ENCODE measurements at places on chromosomes 5 and 9.

DNA sequence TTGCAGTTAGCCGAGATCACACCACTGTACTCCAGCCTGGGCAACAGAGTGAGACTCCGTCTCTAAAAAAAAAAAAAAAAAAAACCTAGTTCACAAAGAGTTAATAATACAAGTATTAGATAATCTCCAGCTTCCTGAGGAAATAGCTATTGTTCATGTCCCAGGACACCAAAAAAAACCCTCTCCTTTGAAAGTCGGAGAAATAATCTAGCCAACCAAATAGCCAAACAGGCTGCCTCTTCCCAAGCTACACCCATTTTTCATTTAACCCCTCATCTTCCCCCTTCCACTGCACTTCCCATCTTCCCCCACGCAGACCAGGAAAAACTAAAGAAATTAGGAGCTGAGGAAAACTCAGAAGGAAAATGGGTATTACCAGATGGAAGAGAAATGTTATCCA is 23.6 kb downstream of the CNOT8 start:
- no peaks in the 10 kb centered on the region for H3K27me3 ChIP-seq
- no peak for DNase-seq
- no peaks in the 10 kb centered on the region for H3K4me1 ChIP-seq
- peaks cover 91% of the 10 kb centered on the region for H3K36me3 ChIP-seq

- no peaks in the 10 kb centered on the region for H3K27me3 ChIP-seq
- H3K36me3 ChIP-seq = peaks cover 15% of the 10 kb centered on the region
- no peak for DNase-seq
- H3K4me3 ChIP-seq = no peak overlapping the region
- peak overlapping the region; percentile 59 for H3K27ac ChIP-seq
- H3K4me1 ChIP-seq = peaks cover 23% of the 10 kb centered on the region
Observed at GRCh38 chr9:132288361-132288760, 66.4 kb downstream of the SETX start.

DNA sequence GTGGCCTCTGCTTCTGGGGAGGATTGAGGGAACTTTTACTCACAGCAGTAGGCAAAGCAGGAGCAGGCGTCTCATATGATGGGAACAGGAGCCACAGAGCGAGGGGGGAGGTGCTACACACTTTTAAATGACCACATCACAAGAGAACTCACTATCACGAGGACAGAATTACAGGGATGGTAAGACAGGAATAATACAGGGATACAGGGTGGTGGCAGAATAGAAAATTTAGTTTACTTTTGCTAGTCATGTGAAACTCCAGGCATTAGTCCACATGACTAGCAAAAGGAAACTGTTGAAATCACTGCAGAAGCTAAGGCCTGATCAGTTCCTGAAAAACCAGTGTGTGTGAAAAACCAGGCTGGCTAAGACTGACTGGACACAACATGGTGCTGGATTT is 382.4 kb downstream of the NNT start:
- H3K27me3 ChIP-seq = no peaks in the 10 kb centered on the region
- DNase-seq = no peak
- no peak overlapping the region for H3K4me3 ChIP-seq
- no peaks in the 10 kb centered on the region for H3K36me3 ChIP-seq

GRCh38 chr5:107885601-107886000 is 214.9 kb upstream of the EFNA5 start:
- H3K27ac ChIP-seq = no peak overlapping the region
- H3K27me3 ChIP-seq = no peaks in the 10 kb centered on the region
- H3K4me3 ChIP-seq = no peak overlapping the region
- peaks cover 23% of the 10 kb centered on the region for H3K4me1 ChIP-seq
- peaks cover under 1% of the 10 kb centered on the region for H3K36me3 ChIP-seq
- no peak for DNase-seq

- peak overlapping the region; percentile 96 for H3K27ac ChIP-seq
- H3K4me1 ChIP-seq = peaks cover 60% of the 10 kb centered on the region
- peak overlapping the region; percentile 90 for H3K4me3 ChIP-seq
- peaks cover 22% of the 10 kb centered on the region for H3K36me3 ChIP-seq
- H3K27me3 ChIP-seq = no peaks in the 10 kb centered on the region
- DNase-seq = no peak
Observed at GRCh38 chr5:43312699-43313034, 545 bp downstream of the HMGCS1 start.

GRCh38 chr5:10355071-10355889 is 1.8 kb downstream of the MARCHF6 start:
- H3K36me3 ChIP-seq = peaks cover 19% of the 10 kb centered on the region
- peaks cover 42% of the 10 kb centered on the region for H3K4me1 ChIP-seq
- peak overlapping the region; percentile 99 for H3K27ac ChIP-seq
- peak; percentile 51 for DNase-seq
- peak overlapping the region; percentile 98 for H3K4me3 ChIP-seq

GRCh38 chr9:70865471-70865870 is 255.9 kb downstream of the TRPM3 start:
- no peak for DNase-seq
- H3K27ac ChIP-seq = no peak overlapping the region
- no peaks in the 10 kb centered on the region for H3K4me1 ChIP-seq
- no peaks in the 10 kb centered on the region for H3K36me3 ChIP-seq

- no peak overlapping the region for H3K27ac ChIP-seq
- DNase-seq = no peak
- no peaks in the 10 kb centered on the region for H3K4me1 ChIP-seq
- peaks cover 12% of the 10 kb centered on the region for H3K27me3 ChIP-seq
- H3K4me3 ChIP-seq = no peak overlapping the region
Observed at GRCh38 chr5:179415291-179416060, 70.2 kb upstream of the ADAMTS2 start.

DNA sequence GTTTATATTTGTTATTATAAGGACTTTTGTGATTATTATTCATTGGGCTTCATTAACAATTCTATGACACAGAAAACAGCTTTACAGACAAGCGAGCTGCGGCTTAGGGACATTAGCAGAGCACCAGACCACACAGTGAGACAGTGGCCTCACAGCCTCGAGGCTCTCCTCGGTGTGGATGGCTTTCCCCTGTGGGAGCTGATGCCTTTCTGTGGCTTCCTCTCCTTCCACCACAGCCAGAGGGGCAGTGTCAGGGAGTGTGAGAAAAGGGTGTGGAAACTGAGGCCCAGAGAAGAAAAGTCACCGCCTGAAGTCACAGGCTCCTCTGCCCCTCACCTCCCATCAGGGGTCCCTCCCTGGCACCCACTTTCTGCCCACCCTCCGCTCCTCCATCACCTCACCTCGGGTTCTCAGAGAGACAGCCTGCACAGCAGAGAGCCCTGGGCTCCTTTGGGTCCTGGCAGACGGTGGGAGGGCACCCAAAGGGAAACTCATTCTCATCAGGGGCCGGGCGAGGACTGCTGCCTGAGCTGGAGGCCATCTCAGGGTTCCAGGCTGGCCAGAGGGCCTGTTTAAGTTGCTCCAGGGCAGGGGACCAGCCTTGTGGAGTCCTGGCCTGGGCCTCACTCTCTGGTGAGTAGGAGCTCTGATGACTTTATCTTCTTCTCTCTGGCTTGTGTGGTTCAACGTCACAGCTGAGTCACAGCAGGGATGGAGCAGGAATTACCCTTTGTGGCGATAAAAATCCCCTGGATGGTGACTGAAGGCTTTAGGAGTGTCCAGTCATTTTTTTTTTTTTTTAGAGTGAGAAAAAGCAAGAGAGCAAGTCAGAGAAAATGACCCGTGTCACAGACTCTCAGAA is 830 bp downstream of the TRAF1 start:
- no peaks in the 10 kb centered on the region for H3K27me3 ChIP-seq
- peaks cover 75% of the 10 kb centered on the region for H3K36me3 ChIP-seq
- peaks cover 74% of the 10 kb centered on the region for H3K4me1 ChIP-seq
- DNase-seq = peak; percentile 84

- no peak for DNase-seq
- no peak overlapping the region for H3K4me3 ChIP-seq
- no peaks in the 10 kb centered on the region for H3K4me1 ChIP-seq
- no peak overlapping the region for H3K27ac ChIP-seq
- no peaks in the 10 kb centered on the region for H3K36me3 ChIP-seq
Observed at GRCh38 chr5:20470997-20471396, 483.0 kb upstream of the CDH18 start.

GRCh38 chr5:54398191-54398590 is 57.3 kb upstream of the HSPB3 start:
- H3K4me3 ChIP-seq = no peak overlapping the region
- H3K27me3 ChIP-seq = no peaks in the 10 kb centered on the region
- no peak overlapping the region for H3K27ac ChIP-seq
- H3K36me3 ChIP-seq = no peaks in the 10 kb centered on the region
- no peak for DNase-seq
- H3K4me1 ChIP-seq = no peaks in the 10 kb centered on the region

DNA sequence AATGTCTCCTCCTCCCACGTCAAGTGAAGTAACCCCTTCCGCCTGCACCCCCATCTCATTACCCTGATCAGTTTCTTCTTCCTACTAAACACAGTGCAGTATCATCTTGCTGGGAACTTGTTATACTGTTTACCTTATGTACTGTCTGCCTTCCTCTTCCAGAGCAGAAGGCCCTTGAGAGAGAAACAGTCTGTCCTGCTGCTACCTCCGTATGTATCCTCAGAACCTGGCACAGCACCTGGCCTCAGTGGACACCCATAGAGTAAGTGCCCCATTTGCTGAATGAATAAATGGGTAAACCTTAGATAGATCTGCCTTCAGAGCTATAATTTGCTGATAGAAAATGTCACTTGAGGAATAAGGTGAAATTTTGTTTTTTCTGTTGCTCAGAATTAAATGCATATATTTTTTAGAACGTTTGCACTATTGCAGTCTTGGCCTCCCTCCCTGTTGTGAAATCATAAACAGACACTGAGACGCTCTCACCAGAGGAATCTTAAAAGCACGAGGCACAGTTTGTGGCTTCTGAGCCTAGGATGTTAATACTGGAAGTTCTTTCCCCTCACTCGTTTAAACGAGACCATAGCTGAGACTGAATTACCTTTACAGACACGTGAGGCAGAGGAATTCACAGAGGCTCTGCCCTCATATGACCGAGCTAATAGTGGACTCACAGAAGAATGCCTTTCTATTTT is 223.1 kb upstream of the DAP start:
- H3K27ac ChIP-seq = no peak overlapping the region
- peaks cover 8% of the 10 kb centered on the region for H3K4me1 ChIP-seq
- no peak overlapping the region for H3K4me3 ChIP-seq
- DNase-seq = no peak

GRCh38 chr5:95861221-95861863 is 38.8 kb upstream of the GLRX start:
- peak overlapping the region; percentile 8 for H3K27ac ChIP-seq
- peaks cover 6% of the 10 kb centered on the region for H3K27me3 ChIP-seq
- no peak overlapping the region for H3K4me3 ChIP-seq
- no peak for DNase-seq
- H3K36me3 ChIP-seq = no peaks in the 10 kb centered on the region

- DNase-seq = peak; percentile 74
- H3K4me1 ChIP-seq = peaks cover 11% of the 10 kb centered on the region
- H3K27ac ChIP-seq = peak overlapping the region; percentile 93
- H3K27me3 ChIP-seq = peaks cover 4% of the 10 kb centered on the region
Observed at GRCh38 chr9:135501261-135502167, 1.0 kb downstream of the MRPS2 start.

- no peak for DNase-seq
- H3K36me3 ChIP-seq = no peaks in the 10 kb centered on the region
- no peak overlapping the region for H3K4me3 ChIP-seq
Observed at GRCh38 chr9:138016406-138017187, 139.0 kb downstream of the CACNA1B start.

DNA sequence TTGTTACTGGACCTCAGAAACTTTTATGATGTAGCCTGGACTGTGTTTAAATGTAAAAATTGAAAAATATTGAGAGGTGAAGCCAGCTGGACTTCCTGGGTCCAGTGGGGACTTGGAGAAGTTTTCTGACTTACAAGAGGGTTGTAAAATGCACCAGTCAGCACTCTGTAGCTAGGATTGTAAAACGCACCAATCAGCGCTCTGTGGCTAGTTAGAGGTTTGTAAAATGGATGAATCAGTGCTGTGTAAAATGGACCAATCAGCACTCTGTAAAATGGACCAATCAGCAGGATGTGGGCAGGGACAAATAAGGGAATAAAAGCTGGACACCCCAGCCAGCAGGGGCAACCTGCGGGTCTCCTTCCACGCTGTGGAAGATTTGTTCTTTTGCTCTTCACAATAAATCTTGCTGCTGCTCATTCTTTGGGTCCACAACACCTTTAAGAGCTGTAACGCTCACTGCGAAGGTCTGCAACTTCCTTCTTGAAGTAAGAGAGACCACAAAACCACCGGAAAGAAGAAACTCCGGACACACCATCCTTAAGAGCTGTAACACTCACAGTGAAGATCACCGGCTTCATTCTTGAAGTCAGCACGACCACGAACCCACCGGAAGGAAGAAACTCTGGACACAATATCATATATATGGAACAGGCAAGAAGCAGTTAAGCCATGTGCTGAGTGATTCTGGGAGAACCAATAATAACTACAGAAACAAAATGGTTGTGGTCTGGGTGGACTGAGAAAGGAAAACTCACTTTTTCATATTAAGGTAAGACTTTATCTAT is 201.3 kb downstream of the GABRG2 start:
- H3K4me3 ChIP-seq = no peak overlapping the region
- no peak for DNase-seq
- H3K27me3 ChIP-seq = no peaks in the 10 kb centered on the region
- H3K27ac ChIP-seq = no peak overlapping the region
- no peaks in the 10 kb centered on the region for H3K4me1 ChIP-seq

Data from activated naive CD8-positive, alpha-beta T cell treated with anti-CD3 and anti-CD28 coated beads for 36 hours (primary cell).